ENCODE measurements at places on chromosomes 16 and 17. TPM values are rescaled to one million over a fixed set of nuclear protein-coding genes. Genes with fewer than 3 reads are reported as not detected.

The CPHXL2 gene
- not detected for total RNA-seq

The CHD9NB gene
- 0.38 TPM for total RNA-seq

The ENPP7 gene
- total RNA-seq, result not detected

The MRPL12 gene
- 26.1 TPM for total RNA-seq

The ARHGAP44 gene
- 0.76 TPM for total RNA-seq

The EMP2 gene
- 18.9 TPM for total RNA-seq

The GFAP gene
- total RNA-seq, result not detected

The GLTPD2 gene
- total RNA-seq, result not detected

The RNF112 gene
- not detected for total RNA-seq

The OR2C1 gene
- not detected for total RNA-seq

The MYL4 gene
- 1.5 TPM for total RNA-seq

The CRYBA1 gene
- total RNA-seq, result not detected

The SAMD14 gene
- total RNA-seq, result 5.3 TPM

The CRISPLD2 gene
- 0.38 TPM for total RNA-seq

The TPPP3 gene
- total RNA-seq, result not detected

The SP6 gene
- total RNA-seq, result 1.2 TPM

The CES4A gene
- 2.0 TPM for total RNA-seq

The RHBDL3 gene
- total RNA-seq, result not detected

The GDPD3 gene
- total RNA-seq, result 1.8 TPM

The C17orf107 gene
- 1.3 TPM for total RNA-seq

The CCL3 gene
- total RNA-seq, result not detected

The TIGD7 gene
- total RNA-seq, result 5.1 TPM

The PSMC3IP gene
- 4.6 TPM for total RNA-seq

The SLC47A2 gene
- total RNA-seq, result not detected

The CNTNAP1 gene
- 30.2 TPM for total RNA-seq

The RAPGEFL1 gene
- 2.2 TPM for total RNA-seq

The ACSM3 gene
- 66.6 TPM for total RNA-seq

The ZNF768 gene
- 32.0 TPM for total RNA-seq

The C16orf54 gene
- not detected for total RNA-seq

The CD300E gene
- total RNA-seq, result not detected

The KCNJ18 gene
- not detected for total RNA-seq

The ARHGDIA gene
- total RNA-seq, result 257 TPM

The GOSR2 gene
- total RNA-seq, result 56.7 TPM

The VTN gene
- total RNA-seq, result not detected

The COPZ2 gene
- 6.5 TPM for total RNA-seq

The AATK gene
- 3.1 TPM for total RNA-seq

All from vein endothelial cell (primary cell).